ENCODE measurements at places on chromosomes 7 and 10.

GRCh38 chr7:140015471-140015970 is 47.2 kb downstream of the PARP12 start:
- DNase-seq: no peak

DNA sequence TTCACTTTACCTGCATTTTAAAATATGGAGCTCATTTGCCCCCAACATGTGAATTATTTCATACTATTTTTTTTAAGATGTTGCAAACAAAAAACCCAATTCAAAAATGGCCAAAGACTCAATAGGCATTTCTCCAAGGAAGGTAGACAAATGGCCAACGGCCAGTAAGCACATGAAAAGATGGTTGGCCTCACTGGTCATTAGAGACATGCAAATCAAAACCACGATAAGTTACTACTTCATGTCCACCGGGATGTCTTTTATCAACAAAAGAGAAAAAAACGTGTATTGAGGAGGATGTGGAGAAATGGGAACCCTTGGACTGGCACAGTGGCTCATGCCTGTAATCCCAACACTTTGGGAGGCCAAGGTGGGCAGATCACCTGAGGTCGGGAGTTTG is 3.4 kb upstream of the CTBP2 start:
- DNase-seq: no peak

DNA sequence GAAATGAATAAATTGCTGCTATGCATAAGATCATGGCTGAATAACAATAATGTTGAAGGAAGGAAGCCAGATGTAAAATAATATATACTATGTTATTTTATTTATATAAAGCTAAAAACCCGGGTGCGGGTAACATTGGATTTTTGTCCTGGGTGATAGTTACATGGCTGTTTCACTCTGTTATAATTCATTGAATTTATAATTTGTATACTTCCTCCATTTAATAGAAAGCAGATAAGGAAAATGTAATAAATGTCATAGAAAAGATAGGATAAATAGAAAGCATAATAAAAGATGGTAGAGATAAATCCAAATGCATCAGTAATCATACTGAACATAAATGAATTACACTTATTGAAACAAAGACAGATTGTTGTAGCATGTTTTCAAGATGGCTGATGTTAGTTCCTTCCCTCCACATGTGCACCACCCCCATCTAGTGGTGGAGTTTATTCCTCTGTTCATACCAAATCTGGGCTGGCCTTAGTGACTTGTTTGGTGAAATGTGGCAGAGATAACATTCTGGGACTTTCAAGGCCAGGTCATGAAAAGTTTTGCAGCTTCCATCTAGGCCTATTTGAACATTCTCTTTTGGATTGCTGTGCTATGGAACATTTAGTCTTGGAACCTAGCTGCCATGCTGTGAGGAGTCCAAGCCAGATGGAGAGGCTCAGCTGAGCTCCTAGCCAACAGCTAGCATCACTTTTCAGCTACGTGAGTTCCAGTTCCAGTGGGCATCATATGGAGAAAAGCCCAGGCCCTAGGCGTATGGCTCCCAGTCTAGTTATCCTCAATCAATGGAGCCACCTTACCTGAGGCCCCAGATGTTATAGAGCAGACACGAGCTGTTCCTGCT is 46.9 kb downstream of the AHCYL2 start:
- DNase-seq: peak; percentile 55

GRCh38 chr10:91185239-91185875 is 35.1 kb upstream of the PCGF5 start:
- DNase-seq: peak; percentile 21

GRCh38 chr7:79282882-79283602 is 170.4 kb downstream of the MAGI2 start:
- peak; percentile 55 for DNase-seq

GRCh38 chr10:734481-734880 is 45.0 kb upstream of the DIP2C start:
- no peak for DNase-seq

GRCh38 chr7:40822861-40823260 is 688.1 kb downstream of the SUGCT start:
- no peak for DNase-seq

Measured in Caki2 (cell line).